Fibroblast of lung (primary cell): ENCODE measurements at places on chromosomes 1 and 21.

DNA sequence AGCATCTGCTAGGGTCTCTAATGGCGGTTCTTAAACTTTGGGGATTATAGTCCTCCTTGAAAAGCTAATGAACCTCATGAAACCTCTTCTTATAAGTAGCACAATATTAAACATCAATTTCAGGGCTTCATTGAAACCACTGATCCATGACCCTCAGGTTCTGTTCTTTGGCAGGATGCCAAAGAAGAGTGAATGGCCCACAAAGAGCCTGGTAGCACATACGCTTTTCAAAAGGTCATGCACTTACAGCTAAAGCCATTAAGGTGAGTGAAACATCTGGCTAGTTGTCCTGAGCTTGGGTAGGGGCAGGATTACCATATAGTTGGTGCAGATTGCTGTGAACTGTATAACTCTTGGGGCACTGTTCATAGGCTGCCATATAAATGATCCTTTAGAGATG is 42.3 kb downstream of the MDM4 start:
- H3K27me3 ChIP-seq = no peaks in the 10 kb centered on the region
- no peak overlapping the region for H3K4me3 ChIP-seq
- DNase-seq = no peak
- no peaks in the 10 kb centered on the region for H3K4me1 ChIP-seq
- no peak overlapping the region for H3K27ac ChIP-seq

- H3K27me3 ChIP-seq = no peaks in the 10 kb centered on the region
- H3K36me3 ChIP-seq = no peaks in the 10 kb centered on the region
- H3K27ac ChIP-seq = no peak overlapping the region
Measured at GRCh38 chr1:245960171-245960570, 546.9 kb downstream of the SMYD3 start.

DNA sequence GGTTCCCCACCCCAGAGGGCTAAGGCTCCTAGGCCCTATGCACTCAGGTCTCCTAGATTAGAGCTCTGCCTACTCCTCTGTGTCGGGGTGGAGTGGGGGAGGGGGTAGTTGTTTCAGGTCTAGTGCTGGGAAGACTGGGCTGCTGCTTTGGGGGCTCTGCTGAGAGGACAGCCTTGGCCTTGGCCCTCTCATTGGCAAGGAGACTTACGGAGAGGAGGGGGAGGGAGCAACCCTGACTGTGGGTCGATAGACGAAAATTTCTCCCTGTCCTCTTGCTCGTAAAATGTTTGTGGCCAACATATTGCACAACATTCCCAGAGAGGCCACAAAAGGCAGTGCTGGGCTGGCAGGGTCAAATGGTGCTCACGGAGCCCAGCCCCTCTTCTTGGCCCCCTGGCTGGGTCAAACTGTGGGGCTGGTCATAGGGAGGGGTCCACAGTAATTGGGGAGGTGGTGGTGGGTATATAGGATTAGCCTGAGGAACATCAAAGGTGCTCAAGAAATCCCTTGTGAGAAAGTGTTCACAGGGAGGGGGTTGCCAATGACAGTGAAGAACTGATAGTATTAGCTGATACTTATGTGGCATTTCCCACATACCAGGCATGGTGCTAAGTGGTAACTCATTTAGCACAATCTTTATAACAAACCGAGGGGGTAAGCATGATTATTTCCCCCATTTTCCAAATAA is 8.5 kb upstream of the DMBX1 start:
- H3K4me3 ChIP-seq = no peak overlapping the region
- peaks cover 31% of the 10 kb centered on the region for H3K27me3 ChIP-seq
- H3K27ac ChIP-seq = no peak overlapping the region
- no peak for DNase-seq

DNA sequence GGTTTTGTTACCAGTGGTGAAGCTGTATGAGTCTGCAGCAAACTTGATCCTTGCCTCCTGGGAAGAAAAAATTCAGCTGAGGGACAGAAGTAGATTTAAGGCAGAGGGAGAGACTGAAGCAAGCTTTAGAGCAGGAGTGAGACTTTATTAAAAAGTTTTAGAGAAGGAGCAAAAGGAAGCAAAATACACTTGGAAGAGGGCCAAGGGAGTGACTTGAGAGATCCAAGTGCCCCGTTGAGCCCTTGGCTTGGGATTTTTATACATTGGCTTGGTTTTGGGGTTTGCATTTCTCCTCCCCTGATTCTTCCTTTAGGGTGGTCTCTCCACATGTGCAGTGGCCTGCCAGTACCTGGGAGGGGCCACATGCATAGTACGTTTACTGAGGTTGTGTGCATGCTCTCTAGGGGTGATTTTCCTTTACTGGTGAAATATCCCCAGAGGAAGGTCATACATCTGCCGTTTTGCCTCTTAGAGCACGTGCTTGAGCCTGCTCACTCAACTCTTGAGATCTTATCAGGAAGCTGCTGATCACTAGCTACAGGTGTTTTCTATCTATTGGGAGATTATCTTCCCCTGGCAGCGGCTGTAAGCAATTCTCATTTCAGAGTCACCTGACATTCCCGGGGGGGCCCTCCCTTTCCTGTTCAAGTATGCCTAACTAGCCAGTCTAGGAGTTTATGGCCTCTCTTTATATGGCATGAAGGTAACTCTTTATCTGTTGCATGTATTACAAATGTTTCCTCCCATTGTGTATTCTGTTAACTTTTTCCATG is 20.3 kb downstream of the FASLG start:
- H3K4me3 ChIP-seq = no peak overlapping the region
- no peaks in the 10 kb centered on the region for H3K27me3 ChIP-seq
- no peaks in the 10 kb centered on the region for H3K4me1 ChIP-seq
- no peaks in the 10 kb centered on the region for H3K36me3 ChIP-seq
- H3K27ac ChIP-seq = no peak overlapping the region

- H3K4me1 ChIP-seq = peaks cover 14% of the 10 kb centered on the region
- no peak overlapping the region for H3K4me3 ChIP-seq
- no peaks in the 10 kb centered on the region for H3K27me3 ChIP-seq
- H3K27ac ChIP-seq = no peak overlapping the region
- DNase-seq = no peak
Measured at GRCh38 chr1:184292101-184292500, 94.7 kb upstream of the C1orf21 start.

GRCh38 chr21:33419538-33420123 is 16.4 kb downstream of the IFNGR2 start:
- peaks cover 5% of the 10 kb centered on the region for H3K4me1 ChIP-seq
- peak overlapping the region; percentile 40 for H3K27ac ChIP-seq
- peaks cover 16% of the 10 kb centered on the region for H3K36me3 ChIP-seq
- H3K4me3 ChIP-seq = no peak overlapping the region
- H3K27me3 ChIP-seq = no peaks in the 10 kb centered on the region
